ENCODE measurements at places on chromosomes 1 and 21.

- no peak for DNase-seq
Measured at GRCh38 chr1:116150368-116150767, 39.2 kb downstream of the MAB21L3 start.

DNA sequence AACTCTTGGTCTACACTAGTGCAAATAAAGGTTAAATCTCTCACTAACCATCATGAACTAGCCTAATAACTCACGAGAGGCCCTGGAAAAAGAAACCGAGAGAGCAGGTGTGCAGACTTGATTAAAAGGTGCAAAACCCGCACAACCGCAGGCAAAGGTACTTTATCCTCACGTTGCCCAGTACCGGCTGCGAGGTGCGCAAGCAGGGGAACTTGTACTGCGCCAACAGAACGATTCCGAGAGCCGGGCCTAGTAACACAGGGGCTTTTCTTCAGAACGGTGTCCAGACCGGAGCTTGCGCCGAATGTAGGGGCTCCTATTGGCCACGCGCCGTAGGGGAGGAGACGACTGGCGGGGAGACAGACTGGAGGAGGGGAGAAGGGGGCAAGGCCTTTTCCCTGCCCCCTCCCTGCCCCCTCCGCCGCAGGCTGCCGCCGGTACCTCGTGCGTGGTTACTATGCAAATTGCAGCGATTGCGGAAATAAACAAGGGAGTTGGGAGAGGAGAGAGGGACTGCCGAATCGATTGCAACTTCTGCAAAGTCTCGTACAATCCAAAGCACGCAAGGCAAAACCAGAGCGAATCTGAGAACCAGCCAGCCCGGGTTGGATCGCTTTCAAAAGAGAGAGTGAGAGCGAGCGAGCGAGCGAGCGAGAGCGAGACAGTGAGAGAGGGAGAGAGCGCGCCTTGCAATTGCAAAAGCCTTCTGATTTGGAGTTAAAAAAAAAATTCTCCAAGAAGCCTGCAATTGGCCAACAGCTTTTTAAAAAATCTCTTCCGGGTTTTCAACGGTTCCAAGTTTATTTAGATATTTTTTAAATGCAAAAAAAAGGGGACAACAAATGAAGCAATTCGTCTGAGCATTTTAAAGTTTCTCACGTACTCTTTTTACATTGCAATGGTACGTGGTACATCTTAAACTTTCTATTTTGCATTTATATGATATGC is 5.4 kb upstream of the NFIA start:
- DNase-seq = peak; percentile 45

GRCh38 chr1:217564833-217565232 is 66.1 kb downstream of the GPATCH2 start:
- DNase-seq = no peak

- peak; percentile 86 for DNase-seq
Measured at GRCh38 chr1:78229344-78229743, 183.6 kb downstream of the GIPC2 start.

DNA sequence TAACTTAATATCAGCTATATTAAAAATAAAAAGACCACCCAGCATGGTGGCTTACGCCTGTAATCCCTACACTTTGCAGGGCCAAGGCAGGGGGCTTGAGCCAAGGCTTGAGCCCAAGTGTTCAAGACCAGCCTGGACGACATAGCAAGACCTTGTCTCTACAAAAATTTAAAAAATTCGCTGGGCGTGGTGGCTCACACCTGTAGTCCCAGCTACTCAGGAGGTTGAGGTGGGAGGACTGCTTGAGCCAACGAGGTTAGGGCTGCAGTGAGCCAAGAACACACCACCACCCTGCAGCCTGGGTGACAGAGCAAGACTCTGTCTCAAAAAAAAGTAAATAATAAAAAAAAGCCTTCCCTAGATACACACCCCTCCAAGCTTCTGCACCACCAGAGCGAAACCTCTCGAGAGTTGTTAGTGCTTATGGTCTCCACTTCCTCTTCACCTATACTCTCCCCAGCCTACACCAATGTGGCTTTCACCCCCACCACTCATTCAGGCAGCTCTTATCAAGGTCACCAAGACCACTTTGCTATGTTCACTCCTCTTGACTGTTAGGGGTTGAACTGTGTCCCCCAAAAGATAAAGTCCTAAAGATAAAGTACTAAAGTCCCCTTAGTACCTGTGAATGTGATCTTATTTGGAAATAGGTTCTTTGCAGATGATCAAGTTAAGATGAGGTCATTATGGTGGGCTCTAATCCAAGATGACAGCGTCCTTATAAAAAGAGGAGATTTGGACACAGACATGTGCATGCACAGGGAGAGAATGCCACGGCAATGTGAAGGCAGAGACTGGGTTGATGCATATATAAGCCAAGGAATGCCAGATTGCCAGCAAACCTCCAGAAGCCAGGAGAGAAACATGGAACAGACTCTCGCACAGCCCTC is 6.8 kb upstream of the PPP1R15B start:
- no peak for DNase-seq

DNA sequence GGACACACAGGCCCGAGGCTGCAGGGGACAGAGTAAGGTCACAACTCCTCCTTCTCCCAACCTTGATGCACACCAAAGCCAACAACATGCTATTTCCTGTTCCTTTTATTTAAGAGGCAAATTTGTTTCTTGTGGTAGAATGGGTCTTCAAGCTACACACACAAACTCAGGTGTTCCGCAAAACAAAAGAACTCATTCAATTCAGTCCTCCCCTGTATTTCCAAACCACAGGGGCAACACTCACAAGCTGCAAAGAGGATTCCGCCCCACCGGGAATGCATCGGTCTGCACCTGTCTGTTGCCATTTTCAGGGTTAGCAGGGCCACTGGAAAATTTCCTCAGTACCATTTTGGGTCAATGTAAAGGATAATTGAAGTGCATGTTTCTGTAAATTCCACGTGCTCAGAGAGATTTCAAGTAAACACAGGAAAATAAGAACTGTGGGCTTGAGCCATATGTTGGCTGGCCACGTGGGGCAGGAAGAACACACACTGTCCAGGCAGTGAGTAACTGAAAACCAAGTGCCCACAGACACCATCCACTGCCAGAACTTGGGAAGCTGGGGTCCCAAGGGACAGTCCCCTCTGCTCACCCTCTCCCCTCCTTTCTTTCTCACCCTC is 145.2 kb upstream of the ERG start:
- no peak for DNase-seq

DNA sequence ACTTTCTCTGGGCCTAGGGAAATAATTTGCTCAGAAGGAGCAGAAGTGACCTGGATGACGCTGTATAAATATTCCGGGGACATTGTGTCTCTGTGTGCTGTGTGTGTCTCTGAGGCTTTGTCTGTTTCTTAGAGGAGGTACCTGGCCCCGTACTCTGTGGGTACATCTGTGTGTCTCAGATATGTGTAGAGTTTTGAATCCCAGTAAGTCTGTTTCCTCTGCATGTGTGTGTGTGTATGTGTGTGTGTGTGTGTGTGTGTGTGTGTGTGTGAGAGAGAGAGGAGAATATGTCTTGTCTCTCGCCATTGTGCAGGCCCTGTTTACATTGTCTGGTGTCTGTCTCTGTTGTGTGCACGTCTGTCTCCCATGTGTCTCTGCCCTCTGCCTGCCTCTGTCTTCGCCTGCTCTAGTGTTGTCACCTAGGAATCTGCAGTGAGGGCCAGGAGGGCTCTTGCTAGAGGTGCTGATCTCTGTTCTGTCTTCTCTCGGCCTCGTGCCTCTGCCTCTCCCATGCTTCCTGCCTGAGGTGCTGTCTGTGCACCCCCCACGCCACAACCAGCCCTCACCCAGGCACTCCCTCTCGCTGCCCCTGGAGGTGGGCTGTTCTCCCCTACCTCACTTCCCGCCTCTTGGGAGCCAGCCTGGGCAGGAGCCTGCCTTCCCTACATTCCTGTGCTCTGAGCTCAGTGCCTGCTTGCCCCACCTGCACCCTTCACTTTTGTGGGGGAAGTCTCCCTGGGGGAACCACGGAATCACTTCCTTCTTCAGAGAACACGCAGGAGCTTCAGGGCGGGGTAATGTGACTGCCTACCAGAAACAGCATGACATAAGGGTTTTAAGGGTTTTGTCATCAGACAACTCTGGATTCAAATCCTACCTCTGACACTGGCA is 5.9 kb downstream of the MAP7D1 start:
- DNase-seq = no peak

DNA sequence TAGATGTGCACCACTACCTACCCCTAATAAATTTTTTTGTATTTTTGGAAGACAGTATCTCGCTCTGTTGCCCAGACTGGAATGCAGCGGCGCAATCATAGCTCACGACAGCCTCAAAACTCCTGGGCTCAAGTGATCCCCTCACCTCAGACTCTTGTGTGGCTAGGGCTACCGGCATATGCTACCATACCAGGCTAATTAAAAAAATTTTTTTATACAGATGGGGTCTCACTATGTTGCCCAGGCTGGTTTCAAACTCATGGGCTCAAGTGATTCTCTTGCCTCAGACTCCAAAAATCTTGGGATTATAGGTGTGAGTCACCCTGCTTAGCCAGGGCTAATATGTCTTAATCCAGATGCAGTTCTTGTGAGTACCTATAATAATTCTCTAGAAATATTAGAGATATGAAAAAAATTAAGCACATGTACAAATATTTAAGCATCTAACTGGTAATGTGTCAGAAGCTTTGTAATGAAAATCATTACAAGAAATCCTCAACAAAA is 9.5 kb downstream of the SORT1 start:
- no peak for DNase-seq

DNA sequence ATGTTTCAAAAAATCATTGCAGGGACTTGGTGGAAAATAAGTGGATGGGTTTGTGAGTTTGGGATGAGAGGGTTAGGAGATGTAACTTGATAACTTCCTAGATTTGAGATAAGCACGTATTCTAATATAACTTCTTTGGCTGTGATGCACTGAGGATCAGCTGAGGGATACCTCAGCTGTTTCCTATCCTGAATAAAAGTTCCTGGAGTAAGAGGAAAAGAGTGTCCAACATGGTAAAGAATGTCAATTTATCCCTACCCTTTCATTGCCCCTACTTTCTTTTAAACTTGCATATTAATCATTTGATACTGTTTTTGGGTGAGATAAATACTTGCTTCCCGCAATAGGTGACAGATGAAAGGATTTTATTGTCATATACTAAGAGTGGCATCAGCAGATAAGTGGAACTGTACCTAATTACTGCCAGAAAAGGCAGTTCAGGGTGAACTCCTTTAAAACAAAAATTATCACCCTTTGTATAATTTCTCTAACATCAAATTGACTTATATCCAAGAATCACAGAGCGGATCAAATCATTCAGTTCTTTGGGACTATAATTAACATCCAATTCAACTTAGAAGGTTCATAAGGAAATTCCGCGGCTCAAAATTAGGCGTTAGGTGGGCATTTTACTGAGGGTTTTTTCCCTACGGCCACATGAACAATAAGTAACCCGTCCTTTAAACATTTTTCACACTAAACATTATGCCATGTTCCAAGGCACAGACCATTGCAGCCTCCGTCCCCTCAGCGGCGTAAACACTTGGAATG is 1.4 kb upstream of the SUCO start:
- no peak for DNase-seq

GRCh38 chr1:114154146-114154962 is 685 bp upstream of the SYT6 start:
- DNase-seq = no peak

DNA sequence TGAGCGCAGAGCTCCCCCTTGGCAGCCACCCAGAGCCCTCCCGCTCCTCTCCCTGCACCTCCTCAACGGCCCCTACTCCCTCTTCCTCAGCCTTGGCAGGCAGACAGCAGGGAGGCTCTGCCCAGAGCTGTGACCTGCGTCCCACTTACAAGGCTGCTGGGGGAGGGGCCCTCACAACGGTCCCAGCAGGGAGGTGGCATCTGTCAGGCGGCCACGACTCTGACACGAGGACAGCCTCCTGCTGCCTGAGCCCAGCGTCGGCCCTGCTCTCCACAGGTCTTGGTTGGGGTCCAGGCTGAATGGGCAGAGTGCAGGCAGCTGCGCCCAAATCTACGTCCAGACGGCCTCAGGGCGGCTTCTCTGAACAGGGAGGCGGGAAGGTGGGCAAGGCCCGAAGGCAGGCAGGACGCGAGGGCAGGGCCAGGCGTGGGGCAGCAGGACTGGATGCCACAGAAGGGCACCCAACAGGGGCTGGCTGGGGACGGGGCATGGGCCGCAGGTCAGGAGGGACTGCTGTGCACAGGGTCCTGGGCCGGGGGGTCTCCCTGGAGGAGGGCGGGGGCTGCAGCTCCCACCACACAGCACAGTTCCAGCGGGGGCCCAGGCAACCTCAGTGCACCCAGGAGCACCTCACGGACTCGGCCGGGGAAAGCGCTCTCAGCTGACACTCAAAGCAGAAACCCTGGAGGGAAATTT is 7.5 kb downstream of the SLC19A1 start:
- DNase-seq = no peak

Measured in AG09309 (cell line).